ENCODE measurements at places on chromosomes 12 and 14.

DNA sequence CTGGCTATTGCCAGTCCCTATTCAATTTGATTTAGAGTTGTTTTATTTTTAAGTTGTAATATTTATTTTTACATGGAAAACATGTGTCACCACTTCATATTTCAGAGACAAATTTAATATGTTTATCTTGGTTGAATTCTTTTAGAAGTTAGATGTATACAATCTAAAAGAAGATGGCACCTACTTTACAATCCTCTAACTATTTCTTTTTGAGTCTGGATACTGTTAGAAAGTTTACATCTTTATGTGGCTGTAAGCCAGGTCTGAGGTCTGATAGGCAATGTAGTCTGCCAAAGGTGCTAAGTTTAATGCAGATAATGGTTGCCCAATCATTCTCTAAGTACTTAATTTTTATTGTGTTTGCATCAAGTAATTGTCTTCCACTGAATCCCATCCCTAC, 7.2 kb upstream of the LMO3 start:
- no peak for DNase-seq

DNA sequence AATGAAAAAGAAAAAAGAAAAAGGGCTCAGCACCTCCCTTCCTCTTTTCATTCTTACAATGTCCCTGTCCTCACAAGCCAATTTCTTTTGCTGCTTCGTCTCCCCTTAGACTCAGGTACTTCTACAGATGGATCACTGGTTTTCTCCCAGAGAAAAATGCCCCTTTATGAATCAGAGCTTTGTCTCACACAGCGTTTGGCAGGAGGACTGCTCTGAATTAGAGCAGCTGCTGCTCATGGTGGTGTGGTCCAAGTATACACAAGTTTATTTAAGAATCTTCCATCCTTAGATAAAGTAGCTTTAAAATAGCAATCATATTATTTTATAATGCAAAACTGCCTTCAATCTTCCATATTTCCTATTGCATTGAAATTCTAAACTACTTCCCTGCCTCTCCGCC, 80.3 kb downstream of the SLC8A3 start:
- DNase-seq = no peak

DNA sequence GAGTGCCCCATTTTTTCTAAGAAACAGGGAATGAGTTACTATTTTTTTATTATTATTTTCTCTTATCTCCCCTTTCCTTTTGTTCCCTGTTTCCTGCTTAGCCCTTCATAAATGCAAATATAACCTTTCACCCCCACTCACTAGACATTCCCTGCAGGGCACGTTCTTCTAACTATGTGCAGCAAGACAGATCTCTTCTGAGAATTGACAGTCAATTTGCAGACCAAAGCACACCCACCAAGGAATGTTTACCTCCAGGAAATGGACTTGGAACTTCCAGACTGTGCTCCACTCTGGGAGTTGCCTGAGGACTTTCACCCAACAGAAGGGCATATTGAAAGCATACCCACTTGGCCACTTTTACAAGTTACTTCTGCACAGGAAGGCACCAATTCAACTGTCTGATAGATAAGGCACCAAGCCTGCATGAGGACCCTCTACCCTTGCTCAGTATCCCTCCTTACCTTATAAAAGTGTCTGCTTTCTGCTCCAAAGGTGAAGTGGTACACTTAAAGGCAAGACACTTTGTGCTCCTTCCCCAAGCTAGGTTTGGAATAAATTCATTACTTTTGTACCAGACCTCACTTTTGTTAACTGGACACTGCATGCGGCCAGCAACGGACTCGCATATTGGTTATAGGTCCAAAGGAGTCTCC, 6.5 kb downstream of the TAS2R19 start:
- no peak for DNase-seq

- no peak for DNase-seq
Measured at GRCh38 chr12:93137656-93138612, 208.8 kb upstream of the EEA1 start.

DNA sequence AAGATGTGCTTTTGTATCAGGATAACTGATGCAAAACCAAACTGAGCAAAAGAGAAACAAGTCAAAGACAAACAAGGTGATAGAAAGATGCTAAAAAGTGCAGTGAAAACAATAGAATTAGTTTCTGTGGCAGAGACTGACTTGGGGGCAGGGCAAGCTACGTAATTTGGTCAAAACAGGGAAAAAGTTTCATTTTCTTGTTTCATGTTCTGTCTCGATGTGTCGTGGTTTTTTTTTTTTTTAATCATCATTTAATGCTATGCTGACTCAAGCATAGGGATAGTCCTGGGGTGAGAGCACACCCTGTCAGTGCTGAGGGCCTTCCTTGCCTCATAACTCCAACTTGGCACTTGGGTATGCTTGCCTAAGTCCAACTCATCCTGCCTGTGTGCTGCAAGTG, 144.1 kb upstream of the PTPRQ start:
- no peak for DNase-seq

Measured in kidney (tissue), 22 donors.